ENCODE measurements at places on chromosomes 4 and X.

DNA sequence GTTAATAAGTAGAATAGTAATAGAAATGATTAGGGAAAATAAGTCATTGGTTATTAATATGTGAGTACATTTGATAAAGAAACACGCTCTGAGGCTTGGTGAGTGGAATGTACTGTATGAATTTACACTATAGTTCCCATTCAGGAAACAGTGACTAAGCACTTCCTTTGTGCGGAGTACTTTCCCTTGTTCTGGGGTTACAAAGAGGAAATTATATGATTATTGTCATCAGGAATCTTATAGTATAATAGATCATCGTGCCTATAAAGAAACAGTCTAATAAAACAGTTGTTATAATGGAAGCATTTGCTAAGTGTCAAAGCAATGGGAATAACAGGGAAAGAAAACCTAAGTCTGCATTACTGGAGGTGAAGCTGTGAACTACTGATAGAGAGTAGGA, 138.0 kb downstream of the RPA4 start:
- no peak for DNase-seq

GRCh38 chr4:158255727-158256324, 45.5 kb downstream of the TMEM144 start:
- no peak for DNase-seq

DNA sequence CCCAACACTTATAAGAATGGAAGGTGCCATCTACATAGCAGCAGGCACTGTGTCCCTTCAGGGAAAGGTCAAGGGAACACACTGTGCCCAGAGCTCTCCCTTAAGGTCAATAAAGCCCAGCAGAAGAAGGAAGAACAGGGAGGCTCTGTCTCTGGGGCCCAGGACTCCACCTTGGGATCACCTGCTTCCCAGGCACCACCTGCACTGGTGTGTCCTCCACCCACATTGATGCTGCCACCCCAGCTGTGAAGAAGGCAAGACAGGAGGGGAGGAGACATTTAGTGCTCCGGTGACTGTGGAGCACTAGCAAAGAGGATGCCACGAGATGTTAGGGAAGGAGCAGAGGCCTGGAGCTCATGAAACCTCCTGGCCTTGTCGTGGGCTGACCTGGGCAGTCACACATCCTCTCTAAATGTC, 53.4 kb downstream of the FHDC1 start:
- no peak for DNase-seq

DNA sequence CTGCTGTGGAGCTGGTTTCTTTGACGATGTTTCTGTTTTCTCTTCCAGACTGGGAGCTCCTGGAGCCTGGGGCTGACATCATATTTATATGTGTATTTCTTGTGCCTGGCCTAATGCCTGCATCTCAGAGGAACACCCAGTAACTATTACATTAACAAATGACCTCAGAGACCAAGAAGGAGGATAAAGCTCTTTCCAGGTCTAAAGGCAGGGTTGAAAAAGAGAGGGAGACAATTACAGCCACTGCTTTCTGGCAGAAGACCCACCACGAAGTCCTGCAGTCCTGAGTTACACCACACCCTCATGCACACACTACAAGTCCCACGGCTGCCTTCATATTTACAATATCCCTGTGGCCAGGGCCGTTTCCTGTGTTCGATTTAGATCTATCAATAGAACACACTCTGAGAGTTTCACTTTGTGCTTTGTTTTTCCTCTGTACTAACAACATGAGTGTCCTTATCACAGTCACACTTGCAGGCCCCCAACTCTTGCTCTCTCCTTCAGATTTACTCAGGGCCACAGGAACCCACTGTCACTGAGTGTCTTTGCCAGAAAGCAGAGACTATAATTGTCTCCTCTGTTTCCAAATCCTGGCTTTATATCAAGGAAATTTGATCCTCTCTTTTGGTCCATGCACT, 535.5 kb downstream of the MID1IP1 start:
- DNase-seq, result no peak

DNA sequence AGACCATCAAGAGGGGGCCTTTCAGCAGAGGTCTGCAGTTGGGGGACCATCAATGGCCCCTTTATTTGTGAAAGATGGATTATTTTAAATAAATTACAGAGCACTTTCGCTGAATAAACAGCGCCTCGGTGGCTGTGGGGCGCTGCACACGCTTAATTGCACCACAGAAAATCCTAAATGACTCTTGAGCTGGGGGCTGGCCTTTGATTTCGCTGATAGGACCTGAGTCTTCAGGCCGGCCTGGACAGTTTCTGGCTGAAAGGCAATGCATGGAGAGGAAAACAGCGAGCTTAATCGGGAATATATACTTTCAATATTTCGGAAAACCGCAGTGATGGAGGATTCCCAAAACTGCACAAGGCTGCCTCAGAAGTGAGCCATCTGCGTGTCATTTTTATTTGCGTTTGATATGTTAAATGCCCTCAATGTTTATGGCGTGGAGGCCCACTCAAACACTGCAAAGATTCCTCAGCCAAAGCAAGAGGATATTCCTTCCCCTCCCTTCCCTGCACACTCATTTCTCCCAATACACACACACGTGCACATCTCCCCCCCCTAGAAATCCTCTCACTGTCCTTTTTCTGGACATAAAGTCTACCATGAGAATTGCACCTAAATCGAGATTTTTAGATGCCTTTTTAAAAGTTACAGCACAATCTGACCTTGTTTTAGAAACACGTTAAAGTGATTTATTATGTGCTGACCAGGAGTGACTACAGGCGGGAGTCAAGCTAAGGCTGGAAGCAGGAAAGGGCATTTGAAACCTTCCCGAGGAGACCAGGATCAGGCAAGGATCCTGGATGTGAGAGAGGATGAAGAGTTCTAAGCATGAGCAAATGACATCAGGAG, 340.7 kb downstream of the RAB28 start:
- no peak for DNase-seq

- no peak for DNase-seq
Measured at GRCh38 chrX:15930585-15930984, 76.0 kb upstream of the AP1S2 start.

DNA sequence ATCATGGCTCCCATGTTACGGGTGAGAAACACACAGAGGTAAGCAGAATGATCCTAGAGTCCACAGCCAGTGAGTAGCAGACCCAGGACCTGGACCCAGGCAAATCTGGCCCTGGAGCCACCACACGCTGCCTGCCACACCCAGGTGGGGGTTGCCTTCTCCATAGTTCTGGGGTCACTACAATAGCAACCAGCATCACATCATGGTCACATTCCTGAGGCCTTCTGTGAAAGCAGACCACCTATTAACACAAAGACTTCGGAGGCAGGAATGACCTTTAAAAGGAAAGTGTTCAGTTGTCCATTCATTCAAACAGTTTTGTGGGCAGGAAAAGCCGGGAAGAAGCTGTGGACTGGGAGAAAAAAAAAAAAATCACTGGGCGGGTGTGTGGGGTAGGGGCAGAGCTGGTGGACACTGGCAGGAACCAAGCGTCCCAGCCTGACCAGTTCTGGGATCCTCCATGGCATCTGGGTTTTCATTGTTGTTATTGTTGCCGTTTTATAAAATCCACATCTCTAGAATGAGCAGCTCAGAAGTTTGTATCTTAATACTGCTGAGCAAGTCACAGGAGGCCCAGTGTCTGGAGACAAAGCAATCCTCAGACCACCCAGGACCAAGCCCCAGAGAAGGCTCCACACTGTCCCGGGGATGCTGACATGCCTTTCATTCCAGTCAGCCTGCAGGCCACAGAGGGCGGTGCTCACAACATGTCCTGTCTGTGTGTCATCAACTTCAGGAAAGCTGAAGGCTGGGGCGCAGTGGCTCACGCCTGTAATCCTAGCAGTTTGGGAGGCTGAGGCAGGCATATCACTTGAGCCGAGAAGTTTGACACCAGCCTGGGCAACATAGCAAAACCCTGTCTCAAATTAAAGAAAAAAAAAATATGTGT, 67.0 kb downstream of the SEL1L3 start:
- no peak for DNase-seq

- DNase-seq, result no peak
Measured at GRCh38 chrX:18368402-18368801, 13.9 kb upstream of the SCML2 start.

DNA sequence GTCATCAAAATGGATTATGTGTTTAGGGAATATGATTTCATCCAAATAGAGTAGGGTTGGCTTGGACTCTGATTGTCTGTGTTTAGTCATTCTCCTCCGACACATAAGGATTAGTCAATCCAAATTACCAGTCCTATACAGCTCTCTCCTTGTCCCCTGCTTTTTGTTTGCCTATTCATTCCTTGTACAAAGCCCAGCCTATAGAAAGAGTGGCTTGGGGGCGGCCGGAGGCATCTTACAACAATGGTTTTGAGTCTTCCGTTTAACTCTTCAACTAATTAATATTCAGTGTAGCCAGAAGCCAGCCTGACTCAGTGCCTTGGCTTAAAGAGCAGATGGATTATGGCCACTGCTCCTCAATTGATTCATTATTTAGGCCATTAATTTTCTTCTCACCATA, 796.6 kb upstream of the POU3F4 start:
- no peak for DNase-seq

- DNase-seq, result no peak
Measured at GRCh38 chr4:54669831-54670230, 12.1 kb downstream of the KIT start.

DNA sequence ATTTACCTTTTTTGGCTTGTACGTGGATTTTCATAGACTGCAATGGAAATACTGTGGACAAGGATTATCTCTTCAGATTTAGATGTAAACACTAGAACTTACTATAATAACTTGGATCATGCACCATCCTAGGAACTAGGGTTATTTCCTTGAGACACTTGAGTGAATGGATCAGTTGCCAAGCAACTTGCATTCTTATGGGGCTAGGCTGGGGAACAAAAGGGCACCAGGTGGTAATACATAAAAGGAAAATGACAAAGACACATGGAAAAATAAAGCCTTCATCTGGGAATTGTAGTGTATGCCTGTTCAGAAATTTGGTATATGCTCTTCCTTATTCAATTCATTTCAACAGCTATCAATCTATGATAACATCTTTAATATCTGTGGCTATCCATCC, 247.1 kb downstream of the SPRY1 start:
- DNase-seq, result no peak

DNA sequence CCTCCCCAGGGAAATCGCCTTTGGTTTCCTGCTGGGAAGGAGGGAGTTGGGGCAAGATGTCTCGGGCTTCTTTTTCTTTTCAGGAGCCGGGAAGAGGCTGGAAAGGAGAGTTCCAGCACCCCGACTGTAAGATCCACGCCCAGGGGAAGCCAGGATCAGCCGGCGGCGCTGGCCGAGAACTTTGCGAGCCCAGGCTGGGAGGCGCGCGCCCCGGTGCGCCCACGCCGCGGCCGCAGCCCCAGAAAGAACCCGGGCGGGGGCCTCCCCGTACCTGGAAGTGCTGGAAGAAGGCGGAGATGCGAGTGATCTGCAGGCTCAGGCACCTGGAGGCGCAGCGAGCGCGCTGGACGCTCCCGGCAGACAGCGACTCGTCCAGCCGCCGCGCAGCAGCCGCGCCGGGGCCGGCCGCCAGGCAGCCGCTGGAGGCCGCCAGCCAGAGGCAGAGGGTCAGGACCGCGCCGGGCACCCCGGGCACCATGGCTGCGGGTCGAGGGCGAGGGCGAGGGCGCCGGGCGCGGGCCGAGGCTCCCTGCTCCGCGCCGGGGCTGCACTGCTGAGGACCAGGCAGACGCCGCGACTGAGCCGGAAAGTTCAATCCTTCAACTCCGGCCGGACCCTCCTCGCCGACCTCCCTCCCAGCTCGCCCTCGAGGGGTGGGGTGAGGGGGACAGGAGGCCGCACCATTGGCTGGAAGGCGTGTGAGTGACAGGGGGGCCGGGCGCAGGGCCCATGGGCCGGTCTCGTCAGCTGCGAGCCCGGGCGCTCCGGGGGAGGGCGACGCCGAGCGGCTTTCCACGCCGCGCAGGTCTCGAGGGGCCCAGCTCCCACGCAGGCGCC, at the start of gene ANOS1:
Gene ANOS1, minus strand, starts transcription at position 579 of the 837 bp plus-strand sequence. Its CDS starts 101 bp downstream, at position 478.
- DNase-seq, result no peak

DNA sequence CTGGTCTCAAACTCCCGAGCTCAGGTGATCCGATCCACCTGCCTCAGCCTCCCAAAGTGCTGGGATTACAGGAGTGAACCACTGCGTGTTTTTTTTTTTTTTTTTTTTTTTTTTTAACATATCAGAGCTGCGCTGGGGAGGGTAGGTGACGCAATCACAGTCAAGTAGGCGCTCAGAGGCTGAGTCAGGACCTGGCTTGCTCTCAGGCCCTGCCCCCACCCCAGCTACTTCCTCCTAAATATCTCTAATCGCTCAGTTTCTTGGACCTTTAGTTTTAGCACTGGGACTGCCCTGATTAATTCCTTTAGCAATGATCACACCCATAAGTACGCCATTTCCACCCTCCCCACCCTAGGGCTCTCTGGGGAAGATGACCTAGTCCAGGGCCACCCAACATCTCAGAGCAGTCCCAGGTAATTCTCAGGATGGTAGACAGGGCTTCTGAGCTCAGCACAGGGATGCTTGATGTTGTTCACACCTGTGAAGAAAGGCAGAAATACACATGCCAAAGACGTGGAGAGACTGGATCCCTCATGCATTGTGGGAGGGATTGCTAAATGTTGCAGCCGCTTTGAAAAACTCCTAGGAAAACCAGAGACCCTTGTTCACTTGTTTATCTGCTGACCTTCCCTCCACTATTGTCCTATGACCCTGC, 50.2 kb downstream of the DDX3X start:
- DNase-seq, result no peak

- DNase-seq, result no peak
Measured at GRCh38 chrX:1658071-1658491, 43.2 kb downstream of the ASMT start.

DNA sequence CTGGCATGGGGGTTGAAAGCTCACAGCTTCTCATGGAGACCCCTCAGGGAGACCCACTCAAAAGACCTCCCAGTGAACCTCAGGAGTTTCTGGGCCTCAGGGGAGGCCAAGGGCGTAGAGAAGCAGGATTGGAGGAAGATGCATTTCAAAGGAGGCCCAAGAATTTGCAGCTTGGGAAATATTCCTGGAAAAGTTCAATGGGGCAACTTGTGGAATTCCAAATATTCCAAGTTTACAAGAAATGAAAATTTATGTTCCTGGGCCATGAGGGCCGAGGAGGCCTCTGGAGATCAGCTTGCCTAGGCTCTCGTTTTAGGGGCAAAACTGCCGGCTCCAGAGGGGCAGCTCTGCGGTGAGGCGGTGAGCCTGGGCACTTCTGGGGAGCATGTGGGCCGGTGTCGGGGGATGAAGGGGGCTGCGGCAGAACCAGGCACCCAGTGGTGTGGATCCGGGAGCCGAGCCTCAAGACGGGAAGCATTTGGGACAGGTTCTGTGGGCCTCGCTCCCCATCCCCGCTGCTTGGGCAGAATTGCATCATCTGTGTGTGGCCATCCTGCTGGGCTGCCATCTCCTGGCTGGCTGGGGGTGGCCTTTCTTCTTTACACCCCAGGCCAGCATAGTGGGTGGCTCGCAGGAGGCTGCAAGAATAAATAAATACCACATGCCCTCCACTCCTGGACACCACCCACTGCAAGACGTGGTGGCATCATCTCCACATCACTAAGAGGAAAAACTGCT, 54.6 kb upstream of the GPR78 start:
- no peak for DNase-seq

DNA sequence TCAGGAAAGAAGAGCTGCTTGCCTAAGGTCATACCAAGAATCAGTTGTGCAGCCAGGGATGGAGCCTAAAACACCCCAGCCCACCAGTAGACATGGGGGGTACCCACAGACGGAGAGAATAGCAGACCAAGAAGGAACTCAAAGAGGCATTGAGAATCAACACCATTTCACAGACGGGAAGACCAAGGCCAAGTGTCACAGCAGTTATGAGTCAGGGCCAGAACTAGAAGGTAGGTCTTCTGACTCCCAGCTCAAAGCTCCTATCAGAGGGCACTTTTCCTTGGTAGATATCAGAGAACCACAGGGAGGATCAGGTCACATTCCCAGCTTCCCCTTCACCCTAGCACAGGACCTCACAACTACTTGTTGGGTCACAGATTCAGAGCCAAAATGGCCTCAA, 14.5 kb downstream of the OTUD5 start:
- no peak for DNase-seq

Data from stimulated activated CD8-positive, alpha-beta memory T cell treated with anti-CD3 and anti-CD28 coated beads, Interleukin-7, amount 100 ng/mL, for 4 hours (primary cell).